ENCODE measurements at places on chromosomes 16 and 17.

DNA sequence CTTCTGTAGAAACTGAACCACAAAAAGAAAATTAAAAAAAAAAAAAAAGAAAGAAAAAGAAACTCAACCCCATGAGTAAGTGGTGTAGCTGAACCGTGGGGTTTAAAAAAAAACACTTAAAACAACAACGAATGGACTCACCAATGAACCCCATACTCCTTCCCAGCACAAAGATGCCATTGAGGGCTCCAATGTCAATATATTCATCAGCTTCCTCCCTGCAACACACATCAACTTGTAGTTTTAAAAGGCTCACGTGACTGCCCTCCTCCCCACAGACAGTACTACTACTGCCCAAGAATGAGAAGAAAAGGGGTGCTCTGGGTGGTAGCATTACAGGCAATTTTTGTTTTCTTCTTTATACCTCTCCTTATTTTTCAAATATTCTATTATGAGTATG lies 3.3 kb upstream of the KLHL11 start:
- no peak for DNase-seq

DNA sequence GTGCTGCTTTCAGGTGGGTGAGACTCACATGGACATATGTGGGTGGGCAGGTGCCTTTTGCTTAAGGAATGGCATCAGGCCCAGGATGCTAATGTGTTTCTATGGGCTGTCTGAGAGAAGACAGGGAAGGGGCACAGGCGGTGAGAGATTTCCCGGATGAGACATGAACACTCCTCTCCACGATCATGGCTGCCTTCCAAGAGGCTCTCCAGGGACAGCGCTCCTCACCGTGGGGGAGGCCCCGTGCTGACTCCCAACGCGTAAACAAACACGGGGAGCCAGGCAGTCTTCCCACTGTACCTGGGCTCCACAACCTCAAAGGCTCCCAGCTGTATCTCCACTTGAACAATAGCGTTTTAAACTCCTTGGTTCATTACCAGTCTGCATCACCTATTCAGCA lies 42.8 kb downstream of the CDK5R1 start:
- no peak for DNase-seq

GRCh38 chr16:24523569-24523968 lies 15.8 kb upstream of the RBBP6 start:
- no peak for DNase-seq

DNA sequence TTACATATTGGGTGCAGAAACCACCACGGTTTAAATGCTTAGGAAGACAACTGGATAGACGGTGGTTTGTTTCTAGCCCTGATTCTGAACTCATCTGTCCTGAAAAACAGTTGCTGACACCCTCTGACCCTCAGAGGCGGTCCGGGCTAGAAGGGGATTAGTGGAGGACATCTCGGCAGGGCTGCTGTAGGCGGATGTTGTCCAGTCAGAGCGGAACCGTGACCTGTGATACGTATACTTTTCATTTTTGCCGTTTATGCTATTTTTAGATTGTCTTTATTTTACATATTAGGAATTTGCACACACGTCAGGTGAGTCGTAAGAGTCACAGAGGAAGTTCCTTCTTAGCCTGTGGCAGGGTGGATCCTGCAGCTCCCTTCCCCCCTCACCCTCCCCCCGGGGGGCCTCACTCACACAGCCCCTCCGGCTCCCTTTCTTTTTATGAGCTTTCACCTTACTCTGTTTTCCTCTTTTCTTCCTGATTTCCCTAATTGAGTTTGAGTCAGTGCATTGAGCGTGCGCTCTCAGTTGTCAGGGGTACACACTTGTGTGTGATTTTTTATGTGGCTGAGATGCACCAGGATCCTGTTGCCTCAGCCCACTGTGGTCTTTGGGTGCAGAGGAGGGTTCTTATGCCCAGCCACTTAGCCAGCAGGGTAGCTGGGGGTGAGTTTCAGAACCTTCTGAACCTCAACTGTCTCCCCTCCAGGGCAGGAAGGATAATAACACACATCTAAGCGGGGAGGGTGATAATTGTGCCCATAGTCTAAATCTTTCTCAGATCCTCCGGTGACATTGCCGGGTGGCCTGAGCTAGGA lies 211.1 kb upstream of the CHMP6 start:
- no peak for DNase-seq

- no peak for DNase-seq
Observed at GRCh38 chr17:80430446-80431245, 15.7 kb downstream of the ENDOV start.

DNA sequence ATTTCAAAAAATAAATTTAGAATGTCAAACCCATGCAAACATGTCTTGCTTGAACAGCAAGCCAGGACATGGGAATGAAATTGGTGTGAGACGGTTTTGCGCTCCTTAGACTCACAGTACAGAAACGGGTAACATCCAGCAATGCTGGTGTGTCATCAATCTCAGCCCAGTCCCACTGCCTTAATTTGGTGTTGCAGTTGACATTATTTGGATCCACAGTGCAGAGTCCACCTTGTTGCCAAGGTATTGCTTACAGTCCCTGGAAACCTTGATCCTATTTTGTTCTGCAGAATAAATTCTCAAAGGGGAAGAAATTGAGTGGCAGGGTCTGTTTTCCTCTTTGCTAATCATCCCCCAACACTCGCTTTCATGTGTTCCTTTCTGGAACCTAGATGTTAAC lies 311.6 kb upstream of the MON1B start:
- no peak for DNase-seq

DNA sequence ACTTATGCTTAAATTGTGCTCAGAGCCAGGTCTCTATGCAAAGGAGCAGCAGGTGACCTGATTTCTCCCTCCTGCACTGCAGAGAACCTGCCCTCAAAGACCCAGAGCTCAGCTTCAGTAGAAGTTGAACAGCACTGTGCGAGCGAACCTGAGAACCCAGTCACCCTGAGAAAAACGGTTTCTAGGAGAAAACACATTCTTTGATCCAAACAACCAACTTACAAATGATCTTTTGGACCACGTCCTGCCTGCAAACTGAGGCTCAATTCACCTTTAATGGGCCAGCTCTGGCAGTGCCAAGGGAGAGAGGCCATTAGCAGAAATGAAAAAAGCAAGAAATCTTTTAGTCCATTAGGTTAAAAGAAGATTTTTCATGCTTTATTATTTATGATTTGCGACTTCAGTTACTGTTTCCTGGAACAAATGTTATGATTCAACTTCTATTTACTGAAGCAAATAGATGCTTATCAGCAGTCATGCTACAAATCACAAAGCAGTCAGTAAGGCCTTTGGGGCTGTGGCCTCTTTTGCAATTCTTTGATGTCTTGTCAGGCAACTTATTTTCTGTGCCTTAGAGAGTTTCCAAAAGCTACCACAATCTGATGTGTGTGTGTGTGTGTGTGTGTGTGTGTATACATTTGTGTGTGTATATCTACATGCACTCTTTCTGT lies 65.7 kb upstream of the LRRC37A3 start:
- DNase-seq, result no peak

DNA sequence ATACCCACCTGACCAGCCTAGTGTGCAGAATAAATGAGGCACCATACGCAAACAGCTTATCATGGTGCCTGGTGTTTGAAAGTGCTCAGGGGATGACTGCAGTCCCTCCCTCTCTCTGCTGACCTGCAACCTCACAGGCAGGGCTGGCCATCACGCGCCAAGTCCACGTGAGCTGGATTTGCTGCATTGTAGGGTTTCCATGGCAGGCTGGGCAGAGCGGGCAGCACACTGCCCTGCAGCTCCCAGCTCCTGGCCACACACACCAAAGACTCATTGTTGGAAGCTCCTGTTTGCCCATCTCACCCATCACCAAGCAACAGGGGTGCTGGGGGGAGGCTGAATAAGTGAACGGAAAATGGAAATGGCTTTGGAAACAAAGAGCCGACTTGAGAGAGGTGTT lies 81.8 kb downstream of the IRX3 start:
- no peak for DNase-seq

GRCh38 chr17:65039336-65039988 lies 17.1 kb downstream of the GNA13 start:
- DNase-seq, result no peak

All from AG04449 (cell line).